ENCODE measurements at places on chromosomes 5 and 9.

DNA sequence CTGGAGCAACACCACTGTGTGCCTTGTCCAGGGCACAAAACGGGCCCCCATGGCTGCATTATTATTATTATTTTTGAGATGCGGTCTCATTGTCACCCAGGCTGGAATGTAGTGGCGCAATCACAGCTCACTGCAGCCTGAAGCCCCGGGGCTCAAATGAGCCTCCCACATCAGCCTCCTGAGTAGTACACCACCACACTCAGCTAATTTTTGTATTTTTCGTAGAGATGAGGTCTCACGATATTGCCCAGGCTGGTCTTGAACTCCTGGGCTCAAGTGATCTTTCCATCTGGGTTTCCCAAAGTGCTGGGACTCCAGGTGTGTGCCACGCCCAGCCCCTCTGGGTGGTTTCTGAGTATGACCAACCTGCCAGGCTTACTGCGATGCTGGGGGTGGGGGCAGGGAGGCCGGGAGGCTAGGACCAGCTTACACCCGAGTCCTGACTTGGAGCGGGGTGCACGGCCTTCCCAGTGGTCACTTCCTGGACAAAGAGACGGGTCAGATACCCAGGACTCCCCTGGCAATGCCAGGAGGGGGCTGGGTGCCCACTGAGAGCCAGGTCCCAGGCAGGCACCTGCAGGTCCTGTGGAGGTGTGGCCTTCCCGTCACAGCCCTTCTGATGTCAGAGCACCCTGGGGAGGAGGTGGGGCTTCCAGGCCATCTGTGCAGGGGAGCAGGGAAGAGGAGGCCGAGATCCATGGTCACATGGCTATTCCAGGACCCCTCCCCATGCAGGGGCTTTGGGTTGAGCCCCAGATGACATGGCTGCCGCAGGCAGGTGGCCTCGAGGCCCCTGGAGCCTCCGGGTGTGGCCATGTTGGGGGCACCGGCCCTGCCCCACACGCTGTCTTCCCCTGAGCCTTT lies 8.3 kb upstream of the NRARP start:
- DNase-seq, result no peak

- DNase-seq, result peak; percentile 23
Measured at GRCh38 chr5:60101573-60101972, 208.0 kb upstream of the PDE4D start.

DNA sequence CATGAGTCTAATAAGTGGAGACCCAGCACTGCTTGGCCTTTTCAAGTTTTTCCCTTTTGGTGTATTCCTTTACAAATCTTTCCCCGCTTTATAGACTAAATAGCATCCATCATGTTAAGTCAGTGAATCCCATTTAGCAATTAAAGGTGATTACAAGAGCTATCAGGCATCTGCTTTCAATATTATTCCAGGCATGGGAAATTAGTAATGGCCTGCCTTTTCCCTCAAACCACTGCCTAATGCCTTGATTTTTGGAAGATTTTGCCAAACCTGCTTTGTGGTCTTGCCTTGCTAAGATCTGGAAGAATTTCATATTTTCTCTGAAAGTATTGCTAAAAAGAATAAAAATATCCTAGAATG lies 102.8 kb upstream of the GNA14 start:
- no peak for DNase-seq

DNA sequence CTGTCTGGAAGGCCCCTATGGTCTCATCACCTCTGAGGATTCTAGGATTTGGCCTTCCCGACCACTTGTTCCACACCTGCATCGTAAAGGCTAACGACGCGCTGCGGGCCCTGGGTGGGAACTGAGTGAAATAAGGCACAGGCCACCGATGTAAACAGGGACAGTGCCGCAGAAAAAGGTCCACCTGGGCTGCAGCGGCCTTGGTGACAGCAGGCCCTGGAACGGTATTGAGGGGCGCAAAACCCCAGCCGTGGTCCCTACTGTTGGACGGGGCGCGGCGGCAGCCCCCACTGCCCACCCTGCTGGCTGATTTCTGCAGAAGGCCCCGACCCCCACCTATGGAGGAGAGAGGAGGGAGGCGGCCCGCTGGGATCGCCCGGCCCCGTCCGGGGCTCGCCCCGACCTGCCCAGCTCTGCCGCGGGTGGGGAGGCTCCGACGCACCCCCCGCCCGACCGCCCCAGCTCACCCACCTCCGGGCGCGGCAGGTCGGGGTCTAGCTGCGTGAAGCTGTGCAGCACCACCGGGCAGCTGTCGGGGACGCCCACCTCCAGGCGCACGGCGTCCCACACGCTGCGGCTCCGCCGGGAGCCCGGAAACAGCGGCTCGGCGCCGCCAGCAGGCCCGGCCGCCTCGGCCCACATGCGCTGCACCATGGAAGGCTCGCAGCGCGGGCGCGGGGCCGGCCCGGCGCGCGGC lies 391 bp downstream of the RALGDS start:
- DNase-seq, result no peak

- DNase-seq, result no peak
Measured at GRCh38 chr5:10786835-10787234, 25.8 kb upstream of the DAP start.

DNA sequence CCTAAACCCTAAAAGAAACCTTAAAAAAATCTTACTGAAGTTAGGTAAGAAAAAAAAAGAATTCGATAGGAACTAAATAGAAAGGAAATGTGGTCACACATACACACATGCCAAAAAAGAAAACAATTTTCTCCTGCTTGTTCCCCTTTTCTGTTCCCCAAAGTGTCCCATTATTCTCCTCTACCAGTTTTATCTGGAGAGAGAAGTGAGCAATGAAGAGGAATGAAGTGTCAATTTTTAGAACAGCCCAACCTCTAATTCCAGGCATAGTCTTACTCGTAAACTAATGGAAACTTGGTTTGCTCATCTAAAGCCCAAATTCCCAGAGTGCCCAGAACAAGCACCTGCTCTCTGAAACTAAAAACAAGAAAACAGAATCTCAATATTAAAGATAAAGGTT lies 26.1 kb downstream of the AP3B1 start:
- no peak for DNase-seq

- DNase-seq, result no peak
Measured at GRCh38 chr9:114583371-114584155, 4.0 kb upstream of the ATP6V1G1 start.

- DNase-seq, result peak; percentile 23
Measured at GRCh38 chr5:61625681-61626621, 293.9 kb downstream of the ZSWIM6 start.

DNA sequence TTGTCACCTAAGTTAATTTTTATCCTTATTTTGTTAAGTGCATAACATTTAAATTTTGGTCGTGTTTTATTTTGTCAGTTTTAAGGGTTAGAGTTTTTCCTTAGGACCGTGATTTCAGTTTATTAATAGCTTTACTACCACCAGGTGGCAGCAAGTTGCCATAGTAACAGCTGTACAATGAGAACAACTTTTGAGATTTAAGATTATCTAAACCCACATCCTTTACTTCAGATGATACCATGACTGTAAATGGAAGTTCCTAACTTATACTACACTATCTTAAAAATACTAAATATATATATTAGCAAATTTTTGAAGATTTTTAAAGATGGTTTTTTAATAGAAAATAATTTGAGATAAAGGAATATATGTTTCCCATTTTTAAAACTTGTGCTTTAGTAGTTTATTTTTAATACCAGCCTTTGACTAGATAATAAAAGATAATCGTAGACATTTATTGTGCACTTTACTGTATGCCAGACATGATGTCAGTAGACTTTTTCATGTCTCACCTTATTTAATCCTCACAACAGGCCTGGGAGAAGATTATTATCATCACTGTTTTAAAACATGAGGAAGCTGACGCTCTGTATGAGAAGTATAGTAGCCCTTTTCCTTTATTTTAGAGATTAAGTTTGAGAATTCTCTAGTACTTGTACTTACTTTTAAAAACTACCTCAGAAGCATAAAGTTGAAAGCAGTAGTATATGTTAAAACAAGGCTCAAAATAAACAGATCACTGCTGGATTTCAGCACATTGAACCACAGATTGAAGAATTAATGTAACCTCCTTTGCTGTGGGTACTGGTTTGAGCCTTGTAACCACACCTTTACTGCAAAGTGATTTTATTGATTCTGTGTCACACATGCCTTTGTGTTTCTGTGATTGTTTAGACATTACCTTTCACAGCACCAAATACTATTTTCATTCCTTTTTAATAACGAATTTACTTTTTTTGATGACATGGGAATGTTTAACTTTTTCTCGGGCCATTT lies 27.5 kb downstream of the SREK1 start:
- peak; percentile 78 for DNase-seq

GRCh38 chr9:126218359-126219125 lies 108.1 kb upstream of the MVB12B start:
- DNase-seq, result no peak

DNA sequence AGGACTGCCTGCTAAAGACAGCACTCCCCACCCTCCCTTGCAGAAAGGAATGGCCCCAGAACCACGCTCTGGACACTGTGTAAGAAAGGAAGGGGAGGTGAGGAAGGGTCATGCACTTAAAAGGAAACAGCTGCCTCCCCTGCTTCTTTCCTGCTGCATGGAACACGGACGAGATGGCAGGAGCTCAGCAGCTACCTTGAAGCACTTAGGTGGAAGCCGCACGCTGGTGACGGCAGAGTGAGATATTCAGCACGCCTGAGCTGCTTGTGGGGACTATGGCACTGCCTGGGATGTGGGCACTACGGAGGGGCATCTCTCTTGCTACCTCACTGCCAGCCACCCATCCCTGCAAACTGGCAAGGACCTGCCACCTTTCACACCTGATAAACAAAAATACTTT lies 101.5 kb downstream of the VAV2 start:
- DNase-seq, result no peak

DNA sequence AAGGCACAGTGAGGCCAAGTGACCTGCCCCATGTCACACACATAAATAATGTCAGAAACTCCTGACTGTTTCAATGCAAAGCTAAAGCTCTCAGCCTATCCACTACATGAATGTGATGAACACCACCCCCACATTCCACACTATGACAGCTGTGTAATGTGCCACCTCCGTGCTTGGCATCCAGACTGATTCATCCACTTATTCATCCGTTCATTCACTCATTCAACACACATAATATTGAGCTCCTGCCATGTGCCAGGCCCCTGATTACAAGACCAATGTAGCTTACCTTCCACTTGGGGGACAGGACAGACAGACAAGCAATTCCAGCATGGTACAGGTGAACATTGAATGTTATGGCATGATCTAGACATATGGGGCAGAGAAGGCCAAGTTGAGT lies 46.2 kb upstream of the FABP6 start:
- no peak for DNase-seq

DNA sequence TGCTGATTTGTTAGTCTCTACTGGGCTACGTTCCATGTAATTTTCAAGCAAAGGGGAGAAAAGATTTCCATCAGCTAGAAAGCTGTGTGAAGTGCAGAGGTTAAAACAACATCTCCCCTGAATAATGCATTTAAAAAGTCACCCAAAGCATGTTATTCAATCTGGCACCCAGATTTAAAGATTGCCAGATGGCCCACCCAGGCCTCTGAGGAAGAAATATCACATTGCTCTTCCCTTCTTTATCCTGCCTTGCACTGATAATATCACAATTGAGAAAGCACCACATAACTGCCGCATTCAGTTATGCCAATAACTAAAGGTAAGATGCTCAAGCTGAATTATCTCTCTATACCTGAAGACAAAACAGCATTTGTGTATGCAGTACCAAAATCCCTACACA lies 119.4 kb upstream of the PUM3 start:
- no peak for DNase-seq

DNA sequence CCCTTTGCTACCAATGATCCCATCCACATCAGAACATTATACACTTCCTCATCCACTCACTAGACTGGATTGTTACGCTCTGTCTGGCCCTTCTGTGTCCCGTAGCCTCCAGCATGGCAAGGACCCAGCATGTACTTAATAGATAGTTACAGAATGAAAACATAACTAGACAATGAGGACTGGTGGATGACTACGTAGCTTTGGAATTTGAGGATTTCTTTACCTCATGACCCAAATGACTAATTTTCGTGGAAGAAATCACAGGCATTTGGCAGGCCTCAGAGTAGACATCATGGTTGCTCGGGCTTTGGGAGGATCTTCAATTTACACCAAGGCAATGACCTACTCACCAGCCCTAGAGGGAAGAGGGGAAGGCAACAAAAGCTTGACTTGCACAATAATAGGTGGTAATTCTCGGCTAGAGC lies 299.8 kb downstream of the TLE1 start:
- peak; percentile 97 for DNase-seq

GRCh38 chr5:148708854-148709253 lies 54.5 kb upstream of the HTR4 start:
- no peak for DNase-seq

GRCh38 chr5:131280417-131280816 lies 16.6 kb downstream of the CDC42SE2 start:
- DNase-seq, result no peak

- no peak for DNase-seq
Measured at GRCh38 chr5:111755345-111755941, 1.6 kb downstream of the NREP start.

GRCh38 chr5:72271702-72272101 lies 48.3 kb downstream of the MRPS27 start:
- DNase-seq, result no peak

DNA sequence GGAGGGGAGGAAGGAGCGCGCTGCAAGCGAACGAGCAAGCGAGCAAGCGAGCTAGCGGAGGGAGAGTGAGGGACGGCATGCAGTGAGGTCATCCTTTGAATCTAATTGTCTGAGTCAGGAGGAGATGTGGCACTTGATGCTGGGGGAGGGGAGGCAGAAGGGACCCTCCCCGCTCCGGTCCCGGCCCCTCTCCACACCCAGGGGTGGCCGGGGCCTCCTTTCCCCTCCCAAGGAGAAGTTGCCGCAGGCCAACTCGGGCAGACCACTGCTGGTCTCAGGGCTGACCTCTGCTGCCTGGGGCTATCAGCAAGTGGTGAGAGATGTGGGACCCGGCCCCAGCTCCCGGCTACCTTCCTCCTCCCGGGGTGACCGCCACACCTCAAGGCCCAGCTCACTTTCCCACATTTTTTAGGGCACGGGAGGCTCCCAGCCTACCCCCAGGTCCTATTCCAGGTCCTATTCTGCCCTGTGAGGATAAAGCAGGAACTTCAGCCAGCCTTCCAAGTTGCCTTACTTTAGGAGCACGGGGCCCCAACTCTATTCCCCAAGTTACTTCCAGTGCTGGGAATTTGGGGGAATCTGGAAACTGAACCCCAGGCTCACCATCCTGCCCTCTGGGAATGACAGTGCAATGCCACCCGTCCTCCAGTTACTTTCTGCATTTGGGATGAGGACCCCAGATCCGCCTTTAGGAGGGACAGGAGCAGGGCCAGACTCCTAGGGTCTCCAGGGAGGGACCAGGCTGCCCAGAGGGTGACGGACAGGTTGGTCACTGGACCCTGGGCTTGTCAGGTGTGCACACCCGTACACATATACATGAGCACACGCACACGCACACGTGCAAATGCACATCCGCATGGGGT lies 11.1 kb downstream of the CNTFR start:
- DNase-seq, result peak; percentile 63

Data from choroid plexus epithelial cell (primary cell).